Stimulated activated CD8-positive, alpha-beta memory T cell treated with anti-CD3 and anti-CD28 coated beads, Interleukin-15, amount 100 ng/mL, for 1 hour (primary cell): ENCODE measurements at places on chromosomes 3 and 15.

DNA sequence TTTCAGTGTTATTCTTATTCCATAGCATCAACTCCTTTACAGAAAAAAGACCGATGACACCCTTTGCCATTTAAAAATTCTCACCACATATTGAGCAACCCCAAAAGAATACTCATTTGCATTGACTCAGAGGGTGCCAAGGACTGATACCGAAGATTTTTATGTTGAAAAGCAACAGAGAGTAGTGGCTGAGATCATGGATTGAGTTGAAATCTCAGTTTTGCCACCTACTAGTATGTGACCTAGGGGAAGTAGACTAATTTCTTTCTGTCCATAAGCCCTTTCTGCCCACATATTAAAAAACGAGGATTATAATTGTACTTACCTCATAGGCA, 313.9 kb upstream of the SATB1 start:
- DNase-seq = no peak

- DNase-seq = no peak
These were observed 503.4 kb upstream of the NECTIN3 start for GRCh38 chr3:110568246-110568645.

DNA sequence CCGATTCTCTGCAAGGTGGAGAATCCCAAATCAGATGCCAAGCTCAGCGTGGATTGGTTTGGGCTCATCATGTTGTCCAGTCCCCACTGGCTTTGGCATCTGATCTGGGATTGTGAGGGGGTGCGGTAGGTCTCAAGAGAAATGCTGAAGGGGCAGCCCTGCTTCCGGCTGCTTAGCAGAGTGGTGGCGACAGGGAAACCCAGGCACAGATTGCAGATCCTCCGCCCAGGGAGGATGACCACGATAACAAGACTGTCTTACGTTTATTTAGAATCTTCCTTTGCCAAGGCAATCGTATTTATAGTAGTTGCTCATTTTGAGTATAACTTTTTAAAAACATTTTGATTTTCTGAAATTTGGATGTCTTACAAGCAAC, 61.1 kb downstream of the SLC12A8 start:
- no peak for DNase-seq

DNA sequence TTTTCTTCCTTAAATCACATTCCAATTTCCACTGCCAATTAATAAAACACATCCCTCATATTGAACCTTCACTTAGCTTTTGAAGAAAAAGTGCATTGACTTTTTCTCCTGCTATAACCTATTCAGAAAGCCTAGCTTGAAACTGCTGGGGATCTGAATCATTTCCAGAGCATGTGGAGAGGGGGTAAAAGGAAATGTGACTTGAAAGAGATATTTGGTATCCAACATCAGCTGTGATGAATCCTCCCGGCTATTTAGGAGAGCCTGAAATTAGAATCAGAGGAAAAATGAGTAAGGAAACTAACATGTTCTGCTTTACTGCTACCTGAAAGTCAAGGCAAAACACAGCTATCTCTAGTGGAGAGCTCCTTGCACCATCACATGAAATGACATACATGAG, 2.6 kb upstream of the GNB5 start:
- DNase-seq = no peak

GRCh38 chr15:68471541-68471940, 39.6 kb upstream of the ITGA11 start:
- DNase-seq = no peak

DNA sequence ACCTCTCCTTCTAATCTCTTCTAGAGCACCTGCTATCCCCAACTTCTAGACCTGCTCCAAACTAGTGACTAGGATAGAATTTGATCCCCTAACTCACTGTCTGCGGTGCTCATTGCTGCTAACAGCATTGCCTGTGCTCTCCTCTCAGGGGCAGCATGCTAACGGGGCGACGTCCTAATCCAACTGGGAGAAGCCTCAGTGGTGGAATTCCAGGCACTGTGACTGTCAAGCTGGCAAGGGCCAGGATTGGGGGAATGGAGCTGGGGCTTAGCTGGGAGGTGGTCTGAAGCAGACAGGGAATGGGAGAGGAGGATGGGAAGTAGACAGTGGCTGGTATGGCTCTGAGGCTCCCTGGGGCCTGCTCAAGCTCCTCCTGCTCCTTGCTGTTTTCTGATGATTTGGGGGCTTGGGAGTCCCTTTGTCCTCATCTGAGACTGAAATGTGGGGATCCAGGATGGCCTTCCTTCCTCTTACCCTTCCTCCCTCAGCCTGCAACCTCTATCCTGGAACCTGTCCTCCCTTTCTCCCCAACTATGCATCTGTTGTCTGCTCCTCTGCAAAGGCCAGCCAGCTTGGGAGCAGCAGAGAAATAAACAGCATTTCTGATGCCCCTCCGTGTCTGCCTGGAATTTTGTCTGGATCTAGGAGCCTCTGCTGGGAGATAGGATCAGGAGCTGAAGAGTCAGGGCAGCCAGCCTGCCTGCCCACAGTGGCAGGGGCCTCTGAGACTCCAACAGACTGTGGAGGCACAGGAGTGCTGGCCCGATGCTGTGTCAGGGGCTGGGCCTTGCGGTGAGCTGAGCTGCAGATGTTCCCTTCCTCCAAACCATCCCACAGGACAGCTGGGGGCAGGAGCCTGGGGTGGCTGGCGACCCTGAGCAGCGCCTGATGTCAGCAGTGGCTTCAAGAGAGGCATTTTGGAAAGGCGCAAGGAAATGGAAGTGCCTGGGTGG, 3.0 kb downstream of the ISLR start:
- DNase-seq = no peak
